ENCODE measurements at places on chromosomes 12 and 14.

DNA sequence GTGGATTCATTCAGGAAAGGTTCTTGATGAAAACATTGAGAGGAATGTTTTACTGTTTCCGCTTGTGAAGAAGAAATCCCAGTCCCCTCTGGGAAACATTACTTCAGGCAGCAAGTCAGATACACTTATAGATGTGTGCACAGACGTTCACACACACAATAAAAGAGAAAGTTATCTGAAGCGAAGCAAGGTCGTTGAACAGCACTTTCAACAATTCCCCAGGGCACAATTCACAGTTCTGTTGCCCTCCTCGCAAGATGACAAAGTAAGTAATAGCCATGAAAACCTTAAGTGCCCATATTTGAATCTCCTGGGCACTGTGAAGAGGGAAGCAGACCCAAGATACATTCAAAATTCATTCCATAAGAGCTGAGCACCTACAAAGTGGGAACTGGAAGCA, 156.6 kb upstream of the CAND1 start:
- no peak for DNase-seq

GRCh38 chr12:104673696-104674482, 217.1 kb downstream of the CHST11 start:
- no peak for DNase-seq

DNA sequence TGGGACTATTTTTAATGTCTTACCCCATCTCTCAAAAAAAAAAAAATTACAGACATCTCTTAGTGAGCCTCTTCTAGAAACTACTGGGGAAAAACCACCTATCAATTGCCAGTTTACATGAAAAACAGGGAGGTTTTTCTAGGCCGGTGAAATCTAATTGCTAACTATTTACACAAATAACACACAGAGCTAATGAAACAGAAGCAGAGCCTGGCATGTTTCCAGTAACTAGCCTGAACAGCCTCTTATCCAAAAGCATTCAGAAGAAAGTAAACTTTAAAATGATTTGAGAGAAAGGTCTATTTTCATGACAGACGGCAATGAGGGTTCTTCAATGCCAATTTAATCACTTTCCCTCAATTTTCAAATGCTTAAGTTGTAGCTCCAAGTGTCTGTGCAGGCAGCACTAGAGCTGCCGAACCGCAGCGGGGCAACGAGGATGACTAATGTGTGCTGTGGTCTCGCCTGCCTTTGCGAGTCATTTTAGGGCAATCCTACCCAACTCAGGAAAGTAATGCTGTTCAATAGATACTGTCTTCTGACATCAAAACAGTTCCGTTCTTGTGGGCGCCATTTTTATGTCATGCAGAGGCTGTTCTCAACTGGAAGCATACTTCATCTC, 84.6 kb downstream of the SETD3 start:
- peak; percentile 31 for DNase-seq

DNA sequence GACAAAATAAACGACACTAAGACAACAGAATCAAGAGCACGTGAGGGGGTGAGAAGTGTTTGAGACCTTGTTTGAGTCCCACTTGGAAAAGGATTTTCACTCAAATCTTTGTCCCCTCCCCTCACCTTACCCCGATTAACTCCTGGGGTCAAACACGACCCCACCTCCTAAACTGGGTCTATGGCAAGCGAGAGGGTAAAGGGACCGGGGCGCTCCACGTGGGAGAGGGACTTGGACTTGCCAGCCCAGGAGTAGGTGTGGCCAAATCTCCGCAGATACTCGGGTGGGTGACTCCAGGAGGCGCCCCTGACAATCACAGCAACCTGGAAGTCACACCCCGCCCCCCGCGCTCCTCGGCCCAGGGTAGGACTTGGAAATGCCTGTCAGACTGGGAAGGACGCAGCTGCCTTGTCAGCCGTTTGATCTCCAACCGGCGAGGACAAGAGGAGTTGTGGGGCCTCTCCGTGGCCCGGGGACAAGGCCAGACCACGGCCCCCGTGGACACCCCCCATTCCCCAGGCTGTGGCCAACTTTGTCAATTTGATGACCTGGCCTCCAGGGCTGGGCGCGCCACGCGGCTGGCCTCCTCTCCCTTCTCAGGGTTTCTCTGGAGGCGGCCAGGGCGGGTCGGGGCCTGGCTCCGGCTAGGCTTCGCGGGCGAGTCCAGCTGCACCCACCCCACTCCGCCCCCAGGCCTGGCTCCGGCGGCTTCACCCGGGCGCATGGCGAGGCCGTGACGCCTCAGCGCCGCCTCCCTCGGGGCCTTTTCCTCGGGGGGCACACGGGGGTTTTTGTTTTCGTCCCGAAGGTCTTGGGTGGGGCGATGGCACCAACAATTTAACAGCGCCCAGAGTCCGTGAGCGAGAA, 1.1 kb upstream of the BCL11B start:
- DNase-seq, result peak; percentile 38

GRCh38 chr12:10636611-10637010, 23.2 kb upstream of the MAGOHB start:
- DNase-seq, result no peak

DNA sequence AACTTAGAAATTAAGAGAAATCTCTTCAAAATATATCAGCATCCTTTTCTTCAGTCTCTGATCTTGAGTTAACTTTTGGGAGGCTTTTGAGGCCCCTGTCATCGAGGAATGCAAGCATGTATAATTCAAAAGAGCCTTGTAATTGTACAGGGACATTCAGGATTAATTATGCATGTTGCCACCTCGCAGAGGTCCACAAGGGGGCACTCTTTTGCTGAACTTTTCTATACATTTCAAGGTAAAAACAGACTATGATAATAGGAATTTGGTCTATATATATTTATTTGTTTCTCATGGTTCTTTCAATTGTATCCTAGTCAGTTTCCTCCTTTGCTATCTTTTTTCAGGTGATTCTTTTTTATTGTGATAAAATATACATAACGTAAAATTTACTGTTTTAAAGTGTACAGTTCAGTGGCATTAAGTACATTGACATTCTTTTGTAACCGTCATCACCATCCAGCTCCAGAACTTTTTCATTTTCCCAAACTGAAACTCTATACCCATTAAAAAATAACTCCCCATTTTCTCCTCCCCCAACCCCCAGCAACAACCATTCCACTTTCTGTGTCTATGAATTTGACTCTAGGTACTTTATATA, 47.0 kb upstream of the SLC2A13 start:
- DNase-seq, result no peak

DNA sequence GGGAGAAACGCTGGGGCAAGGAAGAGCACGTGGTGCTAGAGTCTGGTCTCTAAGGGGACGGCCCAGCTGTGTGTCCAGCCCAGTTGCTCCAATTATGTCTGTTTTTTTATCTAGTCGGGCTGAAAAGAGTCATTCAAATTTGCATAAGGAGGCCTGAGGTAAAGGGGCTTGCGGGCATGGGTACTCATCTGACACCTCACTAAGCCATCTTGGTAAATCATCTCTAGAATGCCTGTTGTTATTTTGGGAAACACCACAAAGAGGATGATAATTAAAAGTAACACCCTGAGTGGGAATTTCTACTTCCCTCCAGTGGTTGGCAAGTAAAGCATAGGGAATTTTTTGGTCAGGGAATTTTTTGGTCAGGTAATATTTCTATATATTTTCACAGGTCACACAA, 196.1 kb upstream of the ALG10B start:
- no peak for DNase-seq

- no peak for DNase-seq
These were observed 70.9 kb downstream of the KITLG start for GRCh38 chr12:88509347-88509746.

DNA sequence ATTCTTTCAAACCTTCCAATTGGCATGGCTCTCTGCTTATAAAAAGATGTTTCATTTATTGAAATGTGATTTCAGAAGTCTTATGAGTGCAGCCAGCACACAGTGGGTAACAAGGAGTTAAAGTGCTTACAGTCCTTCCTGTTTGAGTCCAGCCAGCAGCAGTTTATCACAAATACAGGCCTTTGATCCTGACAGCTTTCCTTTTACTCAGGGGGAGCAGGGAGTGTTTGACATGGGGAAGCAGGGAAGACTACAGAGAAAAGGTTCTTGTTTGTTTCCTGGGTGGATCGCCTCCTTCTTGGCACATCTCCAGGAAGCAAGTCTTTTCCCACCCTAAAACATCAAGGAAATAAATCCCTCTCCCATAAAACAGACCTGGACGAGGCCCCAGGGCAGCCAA, 216.1 kb downstream of the MSRB3 start:
- no peak for DNase-seq

DNA sequence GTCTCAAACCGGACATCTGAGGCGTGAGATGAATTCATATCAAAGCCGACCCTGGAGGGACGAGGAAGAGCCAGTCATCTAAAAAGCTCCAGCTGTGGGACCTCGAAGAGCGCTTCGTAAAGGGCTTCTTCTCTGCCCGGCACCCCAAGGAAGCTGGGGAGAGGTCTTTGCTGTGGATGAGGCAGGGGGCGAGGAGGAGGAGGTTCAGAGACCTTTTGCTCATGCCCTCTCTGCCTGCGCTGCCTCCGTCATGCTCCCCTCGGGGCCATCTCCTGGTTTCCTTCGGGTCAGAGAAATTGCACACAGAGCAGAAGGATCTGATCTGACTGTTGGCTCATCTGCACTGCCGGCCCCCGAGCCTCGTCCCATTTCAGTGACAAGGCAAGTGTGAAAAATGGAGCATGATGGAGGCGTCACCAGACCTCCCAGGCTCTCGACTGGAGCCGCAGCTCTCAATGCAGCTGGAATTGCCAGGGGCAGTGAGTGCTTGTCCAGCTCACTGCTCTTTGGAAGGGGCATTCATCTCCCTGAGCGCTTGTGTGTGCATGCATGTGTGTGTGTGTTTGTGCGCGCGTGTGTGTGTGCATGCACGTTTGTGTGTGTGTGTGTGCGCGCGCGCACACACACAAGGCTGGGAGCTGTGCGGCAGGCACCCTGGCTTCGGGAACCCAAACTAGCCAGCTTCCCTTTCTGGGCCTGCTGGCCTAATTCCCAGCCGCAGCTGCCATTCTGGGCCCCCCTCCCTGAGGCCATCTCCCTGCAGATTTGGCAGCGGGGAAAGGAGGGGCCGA, 9.2 kb downstream of the CABP1 start:
- no peak for DNase-seq

DNA sequence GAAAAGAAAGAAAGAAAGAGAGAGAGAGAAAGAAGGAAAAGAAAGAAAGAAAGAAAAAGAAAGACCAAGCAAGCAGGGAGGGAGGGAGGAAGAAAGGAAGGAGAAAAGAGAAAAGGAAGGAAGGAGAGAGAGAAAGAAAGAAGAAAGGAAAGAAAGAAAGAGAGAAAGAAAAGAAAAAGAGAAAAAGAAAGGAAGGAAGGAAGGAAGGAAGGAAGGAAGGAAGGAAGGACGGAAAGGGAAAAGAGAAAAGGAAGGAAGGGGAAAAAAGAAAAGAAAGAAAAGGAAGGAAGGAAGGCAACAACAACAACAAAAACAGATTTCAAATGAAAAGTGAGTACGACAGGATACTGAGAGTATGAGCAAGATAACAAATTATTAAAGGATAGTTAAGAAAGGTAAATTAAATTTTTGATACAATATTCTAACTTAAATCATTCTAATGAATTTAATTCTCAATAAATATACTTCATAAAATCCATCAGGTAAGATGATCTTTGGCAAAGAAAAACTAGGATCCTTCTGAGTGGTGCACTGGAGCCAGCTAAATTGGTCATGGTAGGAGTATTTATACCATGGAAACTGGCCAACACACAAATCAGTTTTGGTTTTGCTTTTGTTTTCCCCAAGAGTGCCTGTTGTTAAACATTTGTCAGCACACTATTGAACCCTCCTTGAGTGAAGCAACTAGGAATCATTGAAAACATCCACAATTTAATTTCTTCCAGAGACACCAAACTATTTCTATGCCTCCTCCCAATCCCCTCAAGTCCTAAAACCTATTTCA, 56.1 kb upstream of the DYRK2 start:
- peak; percentile 45 for DNase-seq

DNA sequence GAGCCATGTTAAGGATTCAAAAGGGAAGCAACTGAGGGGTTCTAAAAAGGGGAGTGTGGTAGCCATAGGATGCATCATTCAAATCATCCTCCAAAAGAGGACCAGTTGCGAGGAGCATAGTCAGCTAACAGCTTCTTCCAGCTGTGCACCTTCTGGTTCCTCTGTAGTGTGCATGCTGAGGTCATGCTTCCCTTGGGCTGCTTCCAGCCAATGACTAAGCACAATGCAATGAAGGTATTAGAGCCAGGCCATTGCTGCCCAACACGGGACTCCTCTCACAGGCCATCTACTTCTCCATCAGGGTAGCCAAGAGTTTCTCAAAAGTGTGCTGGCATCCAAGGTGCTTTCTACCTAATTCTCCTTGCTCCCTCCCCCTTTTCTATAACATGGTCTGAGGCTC, 69.2 kb upstream of the ARID2 start:
- peak; percentile 51 for DNase-seq

DNA sequence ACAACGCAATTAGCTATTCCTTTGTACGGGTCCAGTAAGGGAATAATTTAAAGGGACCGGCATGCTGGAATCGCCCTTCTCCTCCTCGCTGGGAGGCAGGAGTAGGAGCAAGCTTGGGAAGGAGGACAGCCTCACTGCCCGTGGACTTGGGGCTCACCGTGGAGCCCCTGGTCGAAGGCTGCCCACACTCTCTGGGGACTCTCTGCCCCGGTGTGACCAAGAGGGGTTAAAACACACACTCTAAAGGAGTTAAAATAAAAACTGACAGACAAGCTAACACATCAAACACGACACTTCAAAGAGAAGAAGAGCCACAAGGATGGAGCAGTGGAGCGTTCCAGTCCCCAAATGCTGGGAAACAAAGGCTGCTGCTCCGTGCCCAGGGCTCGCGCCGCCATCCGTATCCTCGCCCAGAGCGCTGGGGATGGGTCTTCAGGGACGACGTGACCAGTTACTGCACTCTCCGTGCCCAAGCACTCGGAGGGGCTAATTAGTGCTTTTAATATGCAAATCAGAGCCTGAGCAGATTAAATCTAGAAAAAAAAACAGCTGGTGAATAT, 123.3 kb downstream of the PAPOLA start:
- DNase-seq, result no peak

- peak; percentile 51 for DNase-seq
These were observed 105.4 kb upstream of the MED13L start for GRCh38 chr12:116382686-116383530.

DNA sequence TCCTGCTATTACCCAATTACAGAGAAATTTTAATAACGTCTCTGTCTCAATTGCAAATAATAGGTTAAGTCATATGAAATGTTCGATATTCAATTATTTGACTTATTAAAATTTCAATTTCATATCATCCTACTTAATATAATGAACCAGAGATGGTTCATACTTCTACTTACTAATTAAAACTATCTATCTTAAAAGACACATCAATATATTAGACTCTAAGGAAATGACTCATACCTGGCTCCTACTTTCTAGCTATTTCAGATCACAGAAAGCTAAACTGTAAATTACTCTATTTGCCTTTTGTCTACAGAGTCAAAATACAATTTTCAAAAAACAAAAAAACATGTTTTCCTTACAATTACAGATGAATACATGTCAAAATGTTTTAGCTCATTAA, 99.6 kb downstream of the CAPZA3 start:
- no peak for DNase-seq
